Mesenteric fat pad (tissue), 1 donor: ENCODE measurements at places on chromosomes 6 and 20. TPM values are rescaled to one million over a fixed set of nuclear protein-coding genes. Genes with fewer than 3 reads are reported as not detected.

DNA sequence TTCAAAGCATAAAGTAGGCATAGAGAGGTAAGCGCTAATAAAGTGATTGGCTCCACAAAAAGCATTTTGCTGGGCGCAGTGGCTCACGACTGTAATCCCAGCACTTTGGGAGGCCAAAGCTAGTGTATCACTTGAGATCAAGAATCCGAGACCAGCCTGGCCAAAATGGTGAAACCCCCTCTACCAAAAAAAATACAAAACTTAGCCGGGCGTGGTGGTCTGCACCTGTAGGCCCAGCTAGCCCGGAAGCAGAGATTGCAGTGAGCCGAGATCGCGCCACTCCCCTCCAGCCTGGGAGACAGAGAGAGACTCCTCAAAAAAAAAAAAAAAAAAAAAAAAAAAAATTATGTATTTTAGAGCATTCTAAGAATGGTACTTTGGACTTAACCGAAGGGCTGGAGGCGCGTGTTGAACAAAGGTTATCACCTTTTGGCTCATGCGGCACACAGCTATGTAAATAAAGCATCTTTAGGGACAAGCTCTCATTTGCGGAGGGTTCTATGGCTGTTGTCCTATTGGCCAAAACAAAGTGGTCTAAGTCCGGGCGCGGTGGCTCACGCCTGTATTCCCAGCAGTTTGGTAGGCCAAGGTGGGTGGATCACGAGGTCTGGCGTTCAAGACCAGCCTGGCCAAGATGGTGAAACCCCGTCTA is 17.4 kb downstream of the HFE start:
- no peak for DNase-seq

DNA sequence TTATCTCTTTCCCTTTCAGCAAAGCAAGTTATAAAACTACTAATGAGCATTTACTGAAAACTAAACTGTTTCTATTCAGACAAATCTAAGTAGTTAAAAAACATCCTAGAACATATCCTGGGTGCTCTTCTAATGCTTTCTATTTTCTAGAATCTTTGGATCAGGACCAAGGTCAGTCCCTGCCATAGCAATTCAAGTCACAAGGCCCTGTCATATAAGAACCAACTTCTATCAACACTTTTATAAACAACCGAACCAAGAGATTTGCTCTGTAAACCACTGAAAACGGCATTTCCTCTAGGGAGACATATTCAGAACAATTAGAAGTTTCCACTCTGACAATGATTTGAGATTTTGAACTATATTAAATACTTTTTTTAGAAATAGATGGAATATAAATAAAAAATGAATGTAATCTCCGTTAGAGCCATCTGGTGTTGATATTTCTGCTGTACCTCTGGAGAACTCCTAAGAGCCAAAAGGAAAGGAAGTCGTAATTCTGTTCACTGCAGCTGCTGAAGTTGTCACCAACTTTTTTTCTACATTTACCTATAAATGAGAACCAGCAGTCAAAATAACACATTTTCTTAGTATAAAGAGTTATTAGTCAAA is 51.4 kb upstream of the LGSN start:
- no peak for DNase-seq

- DNase-seq: no peak
Measured at GRCh38 chr20:52817981-52818380, 154.2 kb upstream of the TSHZ2 start.

GRCh38 chr6:55198715-55199114 is 24.4 kb downstream of the HCRTR2 start:
- DNase-seq: no peak

DNA sequence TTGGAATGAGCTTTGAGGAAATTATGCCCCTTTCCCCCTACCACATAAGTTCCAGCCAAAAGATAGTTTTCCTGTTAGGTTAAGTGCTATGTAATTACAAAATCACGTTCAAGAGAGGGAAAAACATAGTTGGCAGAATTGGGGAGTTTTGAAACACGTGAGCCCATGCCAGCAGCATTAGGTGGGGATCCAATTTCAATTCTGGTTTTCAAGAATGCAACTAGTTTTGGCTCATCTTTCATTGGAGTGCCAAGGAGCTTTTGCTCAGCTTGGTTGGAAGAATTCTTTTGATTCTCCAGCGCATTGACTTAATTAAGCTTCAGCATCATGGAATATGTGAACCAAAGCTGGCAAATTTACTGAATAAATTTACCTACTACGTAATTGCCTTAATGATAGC is 95.9 kb downstream of the SAMD5 start:
- no peak for DNase-seq

GRCh38 chr6:100803264-100804045 is 77.7 kb downstream of the ASCC3 start:
- DNase-seq: no peak

DNA sequence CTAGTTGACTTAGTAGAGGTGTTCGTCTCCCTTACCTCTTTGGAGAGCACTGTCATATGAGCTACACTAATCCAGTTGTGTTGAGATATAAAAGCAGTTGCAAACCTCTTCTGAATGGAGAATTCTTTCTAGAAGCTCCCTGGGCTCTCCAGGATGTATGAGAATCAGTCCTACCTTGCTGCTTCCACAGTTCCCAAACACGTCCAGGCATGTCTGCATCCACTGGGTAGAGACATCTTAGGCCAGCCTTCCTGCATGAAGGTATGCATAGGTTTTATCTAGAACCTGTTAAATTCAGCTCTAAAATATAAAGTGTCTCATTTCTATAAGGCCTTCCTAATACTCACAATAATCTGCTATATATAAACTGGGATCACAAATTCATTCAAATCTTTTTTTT is 297.7 kb downstream of the CDC5L start:
- no peak for DNase-seq

DNA sequence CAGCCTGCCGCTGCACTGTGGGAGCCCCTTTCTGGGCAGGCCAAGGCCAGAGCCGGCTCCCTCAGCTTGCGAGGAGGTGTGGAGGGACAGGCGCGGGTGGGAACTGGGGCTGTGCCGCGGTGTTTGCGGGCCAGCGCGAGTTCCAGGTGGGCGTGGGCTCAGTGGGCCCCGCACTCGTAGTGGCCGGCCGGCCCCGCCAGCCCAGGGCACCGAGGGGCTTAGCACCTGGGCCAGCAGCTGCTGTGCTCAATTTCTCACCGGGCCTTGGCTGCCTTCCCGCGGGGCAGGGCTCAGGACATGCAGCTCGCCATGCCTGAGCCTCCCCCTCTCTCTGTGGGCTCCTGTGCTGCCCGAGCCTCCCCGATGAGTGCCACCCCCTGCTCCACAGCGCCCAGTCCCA is 388.1 kb downstream of the PHF3 start:
- DNase-seq: no peak

GRCh38 chr20:39310363-39310995 is 348.3 kb downstream of the DHX35 start:
- DNase-seq: no peak

- DNase-seq: no peak
Measured at GRCh38 chr6:156883497-156884252, 106.5 kb downstream of the ARID1B start.

Gene TMEM244
- total RNA-seq: not detected

Gene KCNK16
- total RNA-seq: not detected

Gene COL19A1
- total RNA-seq: not detected
